SHP77 treated with DMSO at 0.1 percent for 48 hours (cell line): ENCODE measurements at places on chromosomes 16 and 17.

DNA sequence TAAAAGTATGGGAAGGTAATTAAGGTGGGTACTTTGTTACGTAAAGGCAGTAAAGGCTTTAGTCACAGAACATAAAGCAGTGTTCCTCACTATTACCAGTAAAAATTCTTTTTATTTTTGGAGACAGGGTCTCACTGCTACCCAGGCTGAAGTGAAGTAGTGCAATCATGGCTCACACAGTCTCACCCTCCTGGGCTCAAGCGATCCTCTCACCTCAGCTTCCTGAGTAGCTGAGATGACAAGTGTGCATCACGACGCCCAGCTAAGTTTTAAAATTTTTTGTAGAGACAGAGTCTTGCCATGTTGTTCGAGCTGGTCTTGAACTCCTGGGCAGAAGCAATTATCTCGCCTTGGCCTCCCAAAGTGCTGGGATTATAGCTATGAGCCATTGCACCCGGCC is 80.5 kb downstream of the CREBBP start:
- no peak for DNase-seq

GRCh38 chr17:63841350-63842172 is 924 bp downstream of the SMARCD2 start:
- DNase-seq, result no peak

- DNase-seq, result peak; percentile 15
These were observed 4.5 kb downstream of the TMEM100 start for GRCh38 chr17:55717898-55718735.

DNA sequence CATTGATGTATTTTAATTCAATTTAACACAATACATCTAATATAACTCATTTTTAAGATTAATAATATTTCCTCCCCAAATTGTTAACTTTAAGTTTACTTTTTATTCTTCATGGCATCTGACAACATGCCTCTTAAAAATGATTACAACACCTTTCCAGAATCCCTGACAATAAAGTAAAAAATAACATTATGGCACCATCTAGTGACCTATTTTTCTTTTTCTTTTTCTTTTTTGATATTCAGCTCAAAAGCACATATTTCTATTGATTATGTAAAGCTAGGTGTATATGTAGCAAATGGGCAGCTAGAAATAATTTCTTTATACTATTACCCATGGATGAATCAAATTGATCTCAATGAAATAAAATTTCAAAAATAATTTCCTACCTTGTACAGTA is 834.3 kb upstream of the CDH8 start:
- DNase-seq, result no peak

GRCh38 chr17:69573396-69573795 is 158.9 kb downstream of the MAP2K6 start:
- no peak for DNase-seq

GRCh38 chr17:41505007-41505808 is at the start of gene KRT13:
Gene KRT13, minus strand, starts transcription at chr17:41505612. Its CDS starts 62 bp downstream, at chr17:41505550.
- no peak for DNase-seq

DNA sequence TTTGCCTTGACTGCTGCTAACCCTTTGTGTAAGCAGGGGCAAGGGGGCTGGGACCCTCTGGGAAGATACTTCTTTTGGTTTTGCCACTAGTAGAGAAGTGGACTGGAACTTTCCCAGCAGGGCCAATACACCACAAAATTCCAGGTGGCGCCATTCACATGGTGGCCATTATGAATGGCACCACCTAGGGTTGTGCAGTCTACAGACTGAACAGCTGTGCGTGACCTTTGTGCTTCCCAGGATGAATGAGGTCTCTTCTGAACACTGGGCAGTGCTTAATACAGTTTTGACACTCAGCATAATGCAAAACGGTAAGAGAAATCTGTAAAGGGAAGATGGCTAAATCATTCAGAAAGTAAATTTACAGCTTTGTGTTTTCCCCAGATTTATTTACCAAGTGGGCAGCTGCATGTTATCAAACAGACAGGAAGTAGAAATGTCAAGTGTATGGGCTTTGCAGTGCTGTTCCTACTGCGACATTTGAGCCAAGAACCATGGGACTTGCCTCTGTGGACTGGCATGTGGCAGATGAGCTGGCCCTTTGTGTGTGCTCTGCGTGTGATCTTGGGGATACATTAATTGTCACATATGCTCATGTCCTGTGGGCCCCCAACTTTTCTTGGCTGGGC is 9.2 kb downstream of the SYT17 start:
- DNase-seq, result no peak

DNA sequence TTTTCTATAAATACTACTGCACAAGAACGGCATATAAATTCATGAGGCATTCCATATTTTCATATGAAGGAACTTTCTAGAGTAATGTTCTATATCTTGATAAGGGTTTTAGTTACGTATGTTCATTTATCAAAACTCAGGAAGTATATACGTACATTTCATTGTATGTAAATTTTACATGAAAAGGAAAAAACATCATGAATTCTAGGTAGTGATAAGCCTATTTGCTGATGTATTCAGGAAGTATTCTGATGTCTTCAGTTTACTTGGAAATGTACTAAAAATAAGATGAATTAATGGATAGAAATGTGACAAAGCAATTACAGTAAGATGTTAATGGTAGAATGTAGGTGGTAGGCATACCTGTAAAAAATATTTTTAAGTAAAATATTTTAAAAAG is 4.7 kb downstream of the DGKE start:
- no peak for DNase-seq

DNA sequence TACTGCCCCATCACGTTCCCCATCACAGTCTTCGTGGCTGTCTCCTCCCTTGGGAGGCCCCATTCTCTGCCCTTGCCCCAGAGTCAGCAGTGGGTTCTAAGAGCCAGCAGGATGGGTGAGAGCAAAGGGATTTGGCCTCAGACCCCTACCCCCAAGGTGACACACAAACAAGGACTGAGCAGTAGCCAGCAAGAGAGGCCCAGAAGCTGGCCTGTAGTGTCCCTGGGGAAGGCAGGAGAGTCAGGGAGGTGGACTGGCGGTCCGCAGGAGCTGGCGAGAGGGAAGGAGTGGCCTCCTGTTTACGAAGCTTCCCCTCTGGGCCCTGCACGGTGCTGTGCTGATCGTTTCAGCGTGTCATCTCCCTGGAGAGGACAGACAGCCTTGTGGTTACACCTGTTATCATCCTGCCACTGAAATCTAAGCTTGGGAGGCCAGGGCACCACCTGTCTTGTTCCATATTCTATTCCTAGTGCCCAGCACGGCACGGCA is 8.4 kb downstream of the WDR81 start:
- no peak for DNase-seq

DNA sequence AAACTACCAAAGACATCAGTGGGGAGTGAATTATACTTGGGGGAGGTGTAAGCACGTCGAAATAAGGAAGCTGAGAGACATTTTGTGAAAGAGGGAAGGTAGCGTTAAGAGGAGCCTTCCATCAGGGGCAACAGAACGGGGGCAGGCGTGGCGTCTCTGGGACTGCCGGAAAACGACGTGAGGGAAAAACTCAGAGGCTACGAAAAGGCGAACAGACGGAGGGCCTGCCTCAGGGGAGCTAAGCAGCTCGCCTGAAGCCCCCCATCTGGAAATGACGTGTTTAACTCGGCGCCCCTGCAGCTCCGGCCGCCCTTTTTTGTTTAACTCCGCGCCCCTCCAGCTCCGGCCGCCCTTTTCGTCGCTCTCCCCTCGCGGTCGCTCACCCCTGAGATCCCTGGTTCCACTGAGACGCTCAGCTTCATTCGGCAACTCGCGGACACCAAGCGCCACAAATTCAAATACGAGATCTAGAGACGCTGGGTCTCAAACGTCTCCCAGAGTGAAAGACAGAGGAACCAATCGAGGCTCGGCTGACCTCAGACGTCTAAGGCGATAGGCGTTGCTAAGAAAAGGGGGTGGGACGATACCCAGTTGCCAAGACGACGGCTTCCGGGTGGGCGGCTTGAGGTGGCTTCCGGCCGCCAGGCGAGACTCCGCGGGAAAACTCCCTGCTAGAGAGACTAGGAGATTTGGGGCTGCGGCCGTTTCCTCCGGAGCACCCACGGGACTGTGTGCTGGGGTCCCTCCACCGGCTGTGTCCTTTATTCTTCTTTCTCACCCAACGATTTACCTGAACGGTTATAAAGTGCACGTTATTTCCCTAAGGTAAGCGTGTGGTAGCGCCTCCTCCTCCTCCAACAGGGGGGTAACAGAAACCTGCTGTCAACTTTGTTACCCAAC is 383.2 kb downstream of the ZFHX3 start:
- DNase-seq, result peak; percentile 93

DNA sequence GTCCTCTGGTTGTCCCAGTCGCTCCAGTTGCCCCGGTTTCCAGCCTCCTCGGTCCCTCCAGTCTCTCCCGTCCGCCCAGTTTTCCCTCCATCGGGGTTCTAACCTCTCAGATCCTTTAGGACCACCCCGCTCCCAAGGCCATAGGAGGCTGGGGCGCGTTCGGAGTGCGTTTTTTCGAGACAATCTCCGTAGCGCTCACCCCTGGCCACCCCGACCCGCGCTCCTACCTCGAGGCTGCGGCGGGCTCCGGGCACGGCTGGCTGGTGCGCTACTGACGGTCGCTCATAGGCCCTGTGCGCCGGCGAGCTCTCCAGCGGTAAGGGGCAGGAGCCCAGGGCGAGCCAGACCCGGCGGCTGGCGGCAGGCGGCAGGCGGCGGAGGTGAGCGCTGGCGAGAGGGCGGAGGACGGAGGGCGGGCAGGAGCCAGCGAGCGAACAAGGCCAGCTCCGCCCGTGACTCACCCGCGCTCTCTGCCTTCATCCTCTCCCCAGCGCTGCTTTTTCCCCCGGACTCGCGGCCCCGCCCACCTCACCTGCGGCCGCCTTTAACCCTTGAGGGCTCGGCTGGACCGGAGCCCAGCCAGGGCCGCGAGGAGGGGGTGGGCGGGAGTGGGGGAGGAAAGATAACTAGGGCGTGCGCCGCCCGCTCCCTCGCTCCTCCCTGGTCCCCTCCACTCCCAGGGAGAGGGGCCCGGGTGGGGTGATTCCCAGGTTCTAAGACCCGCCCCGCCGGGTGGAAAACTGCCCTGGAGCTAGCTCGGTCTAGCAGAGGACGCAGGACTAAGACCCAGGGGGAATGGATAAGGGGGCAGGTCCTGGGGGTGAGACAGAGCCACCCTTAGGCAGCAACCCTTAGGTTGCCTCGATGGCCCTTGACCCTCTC is at the start of gene SP6:
TSS of gene SP6 (minus strand) at position 472 of the 882 bp plus-strand sequence. CDS start 2,734 bp downstream, outside the sequence.
- DNase-seq, result no peak

DNA sequence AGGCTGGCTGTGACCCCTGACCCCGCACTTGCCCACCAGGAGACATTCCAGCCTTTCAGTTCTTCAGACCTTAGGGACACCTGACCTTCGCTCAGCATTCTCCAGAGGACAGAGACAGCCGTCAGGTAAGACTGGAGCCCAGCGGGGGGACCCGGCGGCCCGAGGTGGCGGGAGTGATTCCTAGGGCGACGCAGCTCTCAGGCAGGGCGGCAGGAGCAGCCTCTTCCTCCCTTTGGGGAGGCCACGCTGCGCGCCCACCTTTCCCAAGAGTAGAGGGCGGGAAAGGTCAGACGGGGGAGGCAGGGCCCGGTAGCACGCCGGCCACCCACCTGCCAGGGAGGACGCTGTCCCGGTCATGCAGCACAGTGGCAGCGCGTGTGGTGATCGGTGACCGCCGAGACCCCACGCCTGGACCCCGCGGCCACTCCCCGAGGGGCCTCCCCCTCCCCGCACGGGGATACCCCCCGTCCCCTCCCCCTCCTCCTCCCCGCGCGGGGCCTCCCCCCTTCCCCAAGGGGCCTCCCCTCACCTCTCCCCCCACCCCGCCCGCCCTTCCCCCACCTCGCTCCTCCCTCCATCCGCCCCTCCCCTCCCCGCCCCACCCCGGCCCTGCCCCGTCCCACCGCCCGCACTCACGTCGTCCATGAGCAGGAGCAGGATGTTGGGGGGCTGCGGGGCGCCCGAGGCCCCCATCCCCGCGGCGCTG is 472 bp downstream of the GALNS start:
- no peak for DNase-seq

DNA sequence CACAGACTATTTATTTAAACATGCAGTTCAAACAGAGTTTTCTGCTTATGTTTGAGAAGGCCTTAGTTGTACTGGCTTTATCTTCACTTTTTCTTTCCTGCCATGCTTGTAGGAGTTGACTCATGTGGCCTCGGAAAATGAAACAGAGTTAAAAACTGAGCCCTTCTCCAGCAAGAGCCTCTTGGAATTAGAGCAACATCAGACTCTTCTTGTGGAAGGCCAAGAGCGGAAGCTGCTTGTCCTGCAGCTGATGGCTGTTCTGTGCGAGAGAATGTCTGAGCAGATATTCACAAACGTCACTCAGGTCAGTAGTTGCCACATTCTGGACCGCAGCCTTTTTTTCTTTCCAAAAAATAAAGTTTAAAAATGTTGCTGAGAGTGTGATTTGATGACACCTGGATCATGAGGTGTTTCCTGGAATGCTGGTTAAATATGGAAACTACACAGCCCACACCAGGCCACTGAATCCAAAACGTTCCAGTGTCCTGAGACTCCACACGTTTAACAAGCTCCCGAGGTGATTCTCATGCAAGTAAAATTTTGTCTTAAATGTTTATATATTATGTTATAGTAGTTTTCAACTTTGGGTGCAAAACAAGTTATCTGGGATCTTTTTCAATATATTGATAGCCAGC is 65.9 kb downstream of the TANGO6 start:
- DNase-seq, result no peak

DNA sequence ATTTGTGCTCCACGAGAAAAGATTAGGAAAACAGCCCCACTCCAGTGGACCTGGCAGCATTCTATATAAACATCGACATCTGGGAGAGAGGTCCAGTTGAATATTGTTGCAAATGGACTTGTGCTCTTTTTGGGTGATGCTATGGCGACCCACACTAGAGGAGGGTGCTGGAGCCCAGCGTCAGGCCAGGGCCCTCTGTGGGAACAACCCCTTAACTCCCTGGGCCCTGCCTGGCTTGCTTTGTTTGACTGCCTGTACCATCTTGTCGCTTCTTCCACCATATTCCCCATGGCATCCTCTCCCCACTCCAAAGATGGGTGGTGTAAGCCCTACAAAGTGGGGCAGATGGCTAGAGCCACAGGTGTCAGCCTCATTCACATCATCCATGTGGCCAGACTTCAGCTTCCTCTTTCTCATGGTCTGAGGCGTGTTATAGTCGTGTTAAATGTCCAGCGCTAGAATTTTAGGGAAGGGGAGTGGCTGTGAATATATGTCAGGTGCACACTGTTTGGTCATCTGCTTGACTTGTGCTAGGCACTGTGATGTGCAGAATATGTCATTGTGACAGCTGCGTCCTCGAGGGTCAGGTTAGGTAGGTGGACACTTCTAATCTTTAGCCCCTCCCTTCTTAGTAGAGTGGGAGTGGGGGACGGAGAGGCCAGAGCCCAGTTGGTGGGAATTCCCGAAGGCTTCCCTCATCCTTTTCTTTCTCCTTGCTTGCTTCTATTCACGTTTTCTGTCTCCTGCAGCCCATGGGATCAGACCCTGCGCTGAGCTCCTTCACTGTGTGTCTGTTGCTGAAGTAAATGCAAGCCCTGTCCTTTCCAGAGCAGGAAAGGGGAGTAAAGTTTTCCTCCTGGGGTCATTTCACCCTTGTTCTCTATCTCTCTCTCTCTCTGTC is 49.8 kb downstream of the MPRIP start:
- DNase-seq, result no peak

GRCh38 chr17:4498461-4499397 is at the start of gene SPNS2:
Gene SPNS2, plus strand, starts transcription at chr17:4498881. Its CDS starts 167 bp downstream, at chr17:4499048.
- DNase-seq, result no peak

GRCh38 chr16:16101585-16101984 is 121.7 kb downstream of the ABCC6 start:
- DNase-seq, result no peak

GRCh38 chr16:50528820-50529219 is 19.4 kb upstream of the NKD1 start:
- DNase-seq, result no peak
